Activated naive CD4-positive, alpha-beta T cell (primary cell): ENCODE measurements at places on chromosomes 6 and 20.

GRCh38 chr6:20447157-20447556 is 45.5 kb downstream of the E2F3 start:
- no peak for DNase-seq

GRCh38 chr20:33028875-33029274 is 2.6 kb upstream of the BPIFB6 start:
- DNase-seq, result no peak

- DNase-seq, result no peak
These were observed 214.9 kb upstream of the KCNG1 start for GRCh38 chr20:51237791-51238190.

- no peak for DNase-seq
These were observed 22.2 kb downstream of the PREP start for GRCh38 chr6:105380634-105381033.

GRCh38 chr20:24678351-24679106 is 209.1 kb downstream of the SYNDIG1 start:
- DNase-seq, result no peak

DNA sequence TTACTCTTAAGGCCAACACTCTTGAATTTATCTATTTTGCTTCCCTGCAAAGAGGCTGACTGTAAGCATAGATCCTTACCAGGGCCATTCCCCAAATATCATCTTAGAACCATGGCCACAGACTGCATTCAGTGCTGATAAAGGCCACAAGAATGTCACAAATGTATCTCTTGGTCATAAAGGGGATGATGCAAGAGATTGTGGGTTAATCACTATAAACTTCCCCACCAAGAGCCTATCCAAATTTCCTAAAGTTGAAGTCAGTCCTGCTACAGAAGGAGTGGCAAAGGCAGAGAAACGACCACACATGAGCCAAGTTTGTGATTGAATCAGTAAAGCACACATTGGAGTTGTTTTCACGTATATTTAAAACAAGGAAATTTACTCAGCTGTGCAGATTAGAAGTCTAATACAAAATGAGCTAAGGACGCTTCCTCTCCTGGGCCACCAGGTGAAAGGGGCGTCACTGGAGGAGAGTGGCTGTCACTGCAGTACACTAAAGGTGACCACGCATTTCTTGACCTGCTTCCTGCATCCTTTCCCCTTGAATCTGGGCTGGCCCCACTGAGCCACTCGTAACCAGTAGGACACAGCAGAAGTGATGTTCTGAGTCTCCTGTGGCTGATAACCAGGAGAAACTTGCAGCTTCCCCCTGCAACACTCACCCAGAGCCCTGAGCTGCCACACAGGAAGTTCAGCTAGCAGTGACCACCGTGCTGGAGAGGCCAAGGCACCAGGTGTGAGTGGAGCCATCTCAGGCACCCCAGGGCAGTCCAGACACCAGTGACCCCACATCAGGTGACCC is 181.9 kb downstream of the SYNDIG1 start:
- DNase-seq, result no peak

- no peak for DNase-seq
These were observed 60.8 kb downstream of the CD24 start for GRCh38 chr6:106913676-106914280.

DNA sequence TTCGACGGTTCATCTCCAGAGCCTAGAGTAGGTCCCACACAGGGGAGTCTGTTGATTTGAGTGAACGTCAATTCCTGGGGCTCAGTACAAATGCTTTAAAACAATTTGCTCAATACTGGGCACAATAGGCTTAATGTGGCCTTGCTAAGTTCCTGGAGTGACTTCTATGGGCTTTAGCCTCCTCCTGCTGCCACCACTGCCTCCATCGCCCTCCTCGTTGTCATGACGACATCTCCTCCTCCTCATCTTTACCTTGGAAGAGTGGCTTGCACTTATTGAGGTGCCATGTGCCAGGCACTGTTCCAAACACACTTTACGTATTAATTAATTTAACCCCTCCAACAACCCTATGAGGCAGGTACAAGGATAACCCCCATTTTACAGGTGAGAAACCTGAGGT is 11.8 kb upstream of the ZMYND8 start:
- DNase-seq, result no peak

- DNase-seq, result no peak
These were observed 263.1 kb upstream of the MOCS1 start for GRCh38 chr6:40197371-40197770.

DNA sequence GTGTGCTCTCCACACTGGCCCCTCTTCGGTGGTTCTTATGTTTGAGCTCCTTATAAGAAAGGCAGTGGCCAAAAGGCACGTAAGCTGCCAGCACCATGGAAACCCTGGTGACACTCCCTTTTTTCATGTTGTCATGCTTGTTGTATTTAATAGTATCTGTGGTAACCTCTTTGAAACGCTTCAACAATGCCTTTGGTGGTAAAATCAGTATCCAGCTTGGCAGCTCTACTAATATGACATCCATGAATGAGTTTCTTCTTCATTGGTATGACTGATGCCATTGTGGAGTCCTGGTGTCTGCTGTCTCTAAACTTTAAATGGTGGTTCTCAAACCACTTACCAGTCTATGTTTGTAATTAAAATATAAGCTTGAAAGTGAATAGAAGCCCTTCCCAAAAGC is 10.7 kb upstream of the MYLK2 start:
- DNase-seq, result no peak

GRCh38 chr6:127967708-127968107 is 66.8 kb upstream of the THEMIS start:
- DNase-seq, result no peak

- no peak for DNase-seq
These were observed 79.4 kb downstream of the JAG1 start for GRCh38 chr20:10594296-10594868.

GRCh38 chr20:56249244-56249955 is 868 bp downstream of the MC3R start:
- no peak for DNase-seq

GRCh38 chr6:151566557-151566956 is 72.7 kb downstream of the CCDC170 start:
- no peak for DNase-seq

- no peak for DNase-seq
These were observed 589.4 kb downstream of the RFPL4B start for GRCh38 chr6:112936504-112936903.

DNA sequence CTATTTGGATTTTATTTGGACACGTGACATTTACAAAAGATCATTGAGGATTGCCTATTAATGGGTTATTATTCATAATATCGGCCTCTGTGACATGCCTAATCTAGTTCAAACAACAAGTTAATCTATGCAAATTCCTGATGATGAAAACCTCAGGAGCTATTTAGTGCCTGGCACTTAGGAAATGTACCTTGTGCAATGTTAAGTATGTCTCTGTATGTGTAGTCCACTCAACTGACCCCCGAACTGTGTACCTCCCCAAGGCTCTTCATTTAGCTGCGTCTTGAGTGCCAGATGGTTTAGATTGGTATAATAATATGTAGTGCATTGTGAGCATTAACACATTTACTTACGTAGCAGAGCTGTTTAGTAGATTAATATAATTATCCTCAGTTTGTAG is 6.9 kb downstream of the LAMA2 start:
- no peak for DNase-seq

DNA sequence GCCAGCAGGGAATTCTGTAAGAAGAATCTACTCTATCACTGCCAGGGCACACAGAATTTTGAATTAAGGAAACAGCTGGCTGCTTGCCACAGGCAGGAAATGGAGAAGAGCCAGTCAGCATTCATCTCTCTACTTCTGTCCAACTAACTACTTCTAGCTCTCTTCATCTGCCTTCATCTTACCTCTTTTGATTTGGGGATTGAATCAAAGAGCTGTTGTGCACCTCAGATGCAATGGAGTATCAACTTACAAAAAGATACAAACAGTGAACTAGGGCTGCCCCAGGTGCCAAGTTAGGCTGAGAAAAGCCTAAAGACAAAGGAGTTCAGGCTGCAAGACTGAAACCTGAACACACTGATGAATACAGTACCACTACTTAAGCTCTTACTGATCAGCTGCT is 82.0 kb downstream of the PTPRK start:
- DNase-seq, result no peak

DNA sequence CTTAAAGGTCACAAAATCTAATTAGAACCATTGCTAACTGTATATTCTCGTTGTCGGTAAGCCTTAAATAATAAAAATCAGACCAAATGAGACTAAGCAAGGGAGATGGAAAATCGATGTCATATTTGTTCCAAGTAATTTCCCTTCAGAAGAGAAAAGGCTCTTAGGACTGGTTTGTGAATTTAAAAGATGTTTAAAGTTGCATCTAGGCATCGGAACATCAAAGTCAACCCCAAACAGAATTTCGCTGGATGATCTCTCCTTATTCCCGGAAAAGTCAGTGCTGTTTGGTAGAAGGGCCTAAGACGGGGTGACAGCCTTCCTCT is 63.8 kb downstream of the NPEPL1 start:
- no peak for DNase-seq

GRCh38 chr6:74577619-74578018 is 628.2 kb downstream of the COL12A1 start:
- no peak for DNase-seq

GRCh38 chr6:82458147-82458546 is 94.5 kb downstream of the TPBG start:
- no peak for DNase-seq

DNA sequence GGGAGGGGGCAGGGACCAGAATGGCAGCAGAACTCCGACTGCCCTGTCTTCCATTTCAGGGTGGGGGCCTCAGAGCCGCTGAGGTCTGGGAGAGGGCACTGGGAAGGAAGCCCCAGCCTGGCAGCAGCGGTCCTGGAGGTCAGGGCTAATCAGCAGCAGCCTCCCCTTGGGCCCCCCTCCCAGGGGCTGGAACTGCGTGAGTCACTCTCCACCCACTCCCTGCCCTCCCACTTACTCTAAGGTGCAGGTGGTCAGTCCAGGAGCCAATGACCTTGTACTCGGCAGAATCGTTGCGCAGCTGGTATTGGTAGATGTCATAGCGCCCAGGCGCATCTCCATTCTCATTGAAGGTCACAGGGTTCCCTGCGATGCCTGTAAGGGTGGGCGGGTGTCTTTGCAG is 105.9 kb downstream of the GRM4 start:
- DNase-seq, result no peak

DNA sequence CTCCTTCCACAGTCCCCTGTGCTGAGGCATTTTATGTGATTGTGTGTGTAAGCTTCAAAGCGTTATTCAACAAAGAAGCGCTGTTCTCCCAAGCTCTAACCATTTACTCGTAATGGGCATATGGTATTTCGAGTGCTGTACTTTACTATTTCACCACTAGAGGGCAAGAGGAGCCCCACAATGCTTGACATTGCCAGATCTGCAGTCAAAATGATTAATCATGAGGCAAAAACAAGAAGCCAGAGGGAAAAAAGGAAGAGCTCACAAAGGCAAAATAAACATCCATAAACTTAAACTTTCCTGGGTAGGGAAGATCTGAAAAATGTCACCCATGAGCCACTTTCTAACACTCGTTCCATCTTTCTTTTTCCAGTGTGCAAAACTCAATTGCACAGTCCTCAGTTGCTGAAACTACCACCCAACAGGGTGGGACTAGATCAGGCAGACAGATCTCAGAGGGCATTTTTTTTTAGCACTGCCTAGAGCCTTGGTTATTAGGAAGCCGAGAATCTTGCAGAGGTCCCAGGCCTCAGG is 215.0 kb upstream of the PLCB4 start:
- DNase-seq, result no peak

DNA sequence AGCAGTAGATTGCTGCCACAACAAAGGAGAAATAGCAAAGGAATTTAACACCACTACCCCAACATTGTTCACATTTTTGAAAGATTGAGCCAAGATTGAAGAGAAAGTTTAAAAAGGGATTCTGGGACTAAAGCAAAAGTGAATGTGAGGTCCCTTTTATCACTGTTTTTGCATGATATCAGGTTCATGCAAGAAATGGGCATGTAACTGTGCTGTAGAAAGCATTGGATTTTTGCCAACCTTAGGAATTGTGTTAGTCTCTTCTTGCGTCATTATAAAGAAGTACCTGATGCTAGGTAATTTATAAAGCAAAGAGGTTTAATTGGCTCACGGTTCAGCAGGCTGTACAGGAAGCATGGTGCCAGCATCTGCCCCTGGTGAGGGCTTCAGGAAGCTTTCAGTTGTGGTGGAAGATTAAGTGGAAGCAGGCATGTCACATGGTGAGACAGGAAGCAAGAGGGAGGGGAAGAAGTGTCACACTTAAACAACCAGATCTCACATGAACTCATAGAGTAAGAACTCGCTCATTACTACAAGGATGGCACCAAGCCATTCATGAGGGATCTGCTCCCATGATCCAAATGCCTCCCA is 4.6 kb upstream of the GJB7 start:
- DNase-seq, result no peak

DNA sequence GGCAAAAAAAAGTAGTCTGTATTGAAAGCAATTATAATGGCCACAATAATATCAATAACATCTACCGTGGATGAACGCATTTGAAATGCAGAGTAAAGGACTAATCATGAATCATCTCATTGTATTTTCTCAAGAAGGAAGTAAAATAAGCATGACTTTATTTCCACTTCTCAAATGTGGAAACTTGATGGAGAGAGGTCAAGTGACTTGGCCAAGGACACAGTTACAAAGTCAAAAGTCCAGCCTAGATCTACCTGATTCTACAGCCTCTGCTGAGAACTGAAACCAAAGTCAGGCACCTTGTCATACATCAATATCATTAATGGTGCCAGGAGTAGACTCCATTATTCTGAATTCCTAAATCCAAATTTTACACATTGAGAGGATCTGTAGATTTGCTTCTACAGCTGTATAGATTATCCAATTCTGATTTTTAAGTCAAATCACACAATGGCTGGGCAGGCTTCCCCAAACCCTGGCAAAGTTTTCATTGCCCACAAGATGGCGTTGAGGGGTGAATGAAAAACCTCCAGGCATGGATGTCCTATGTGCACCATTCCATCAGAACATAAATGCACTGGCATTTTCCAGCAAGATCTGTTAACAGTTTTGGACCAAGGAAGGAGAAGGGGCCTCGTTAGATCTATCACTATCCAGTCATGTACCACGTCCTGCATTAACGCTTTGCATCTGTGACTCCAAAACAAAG is 423.1 kb downstream of the MAFB start:
- no peak for DNase-seq

- no peak for DNase-seq
These were observed 187.0 kb downstream of the TSHZ2 start for GRCh38 chr20:53159160-53159559.

DNA sequence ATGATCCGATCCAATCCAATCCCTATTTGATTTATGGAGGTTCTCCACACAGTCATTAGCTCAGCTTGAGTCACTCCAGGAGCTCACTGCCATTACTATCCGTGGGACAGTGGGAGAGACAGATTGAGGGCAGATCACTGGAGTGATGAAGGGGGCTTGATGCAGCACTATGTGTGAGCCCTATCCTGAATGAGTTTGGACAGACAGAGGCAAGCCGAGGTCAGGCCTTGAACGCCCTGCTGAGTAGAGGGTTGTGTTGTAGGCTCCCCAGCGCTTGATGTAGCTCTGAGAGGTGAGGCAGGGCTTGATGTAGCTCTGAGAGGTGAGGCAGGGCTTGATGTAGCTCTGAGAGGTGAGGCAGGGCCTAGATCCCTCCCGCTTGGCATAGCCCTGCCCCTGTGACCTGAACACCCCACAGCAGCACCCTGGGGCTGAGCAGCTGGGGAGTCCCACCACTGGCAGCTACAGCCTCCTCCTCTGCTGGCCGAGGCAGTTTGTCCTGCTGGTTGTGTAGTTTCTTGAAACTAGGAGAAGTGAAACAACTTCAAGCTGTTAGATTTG is 58.7 kb downstream of the ZFAND3 start:
- DNase-seq, result no peak

GRCh38 chr6:134553936-134554335 is 236.0 kb upstream of the SGK1 start:
- no peak for DNase-seq
